ENCODE measurements at places on chromosomes 13 and 19.

DNA sequence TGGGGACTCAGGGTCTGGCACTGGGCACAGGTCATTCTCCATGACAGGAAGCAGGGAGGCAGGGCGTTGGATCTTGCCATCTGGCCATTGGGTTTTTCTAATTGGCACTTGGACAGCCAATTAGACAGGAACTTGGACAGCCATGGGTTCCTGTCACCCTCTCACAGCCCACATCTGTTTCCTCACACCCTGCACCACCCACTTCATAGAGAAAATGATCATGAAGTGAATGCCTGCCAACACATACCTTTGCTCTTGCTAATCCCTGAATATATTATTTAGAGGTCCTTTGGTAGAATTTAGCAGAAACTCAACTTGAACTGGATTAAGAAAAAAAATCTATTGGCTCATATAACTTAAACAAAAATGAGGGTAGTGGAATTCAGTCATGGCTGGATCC, 4.9 kb upstream of the OLFM2 start:
- no peak for DNase-seq

GRCh38 chr19:36847968-36848367, 2.7 kb upstream of the ZNF345 start:
- DNase-seq = no peak

- DNase-seq = no peak
Measured at GRCh38 chr19:8137425-8137824, 12.0 kb downstream of the FBN3 start.

GRCh38 chr19:46903458-46903857, 42.7 kb downstream of the ARHGAP35 start:
- DNase-seq = no peak
